ENCODE measurements at places on chromosomes 7 and 10.

GRCh38 chr7:78562191-78562590 is 763.6 kb downstream of the PHTF2 start:
- no peak for DNase-seq

GRCh38 chr10:78656417-78657162 is 412.2 kb upstream of the ZMIZ1 start:
- peak; percentile 53 for DNase-seq

DNA sequence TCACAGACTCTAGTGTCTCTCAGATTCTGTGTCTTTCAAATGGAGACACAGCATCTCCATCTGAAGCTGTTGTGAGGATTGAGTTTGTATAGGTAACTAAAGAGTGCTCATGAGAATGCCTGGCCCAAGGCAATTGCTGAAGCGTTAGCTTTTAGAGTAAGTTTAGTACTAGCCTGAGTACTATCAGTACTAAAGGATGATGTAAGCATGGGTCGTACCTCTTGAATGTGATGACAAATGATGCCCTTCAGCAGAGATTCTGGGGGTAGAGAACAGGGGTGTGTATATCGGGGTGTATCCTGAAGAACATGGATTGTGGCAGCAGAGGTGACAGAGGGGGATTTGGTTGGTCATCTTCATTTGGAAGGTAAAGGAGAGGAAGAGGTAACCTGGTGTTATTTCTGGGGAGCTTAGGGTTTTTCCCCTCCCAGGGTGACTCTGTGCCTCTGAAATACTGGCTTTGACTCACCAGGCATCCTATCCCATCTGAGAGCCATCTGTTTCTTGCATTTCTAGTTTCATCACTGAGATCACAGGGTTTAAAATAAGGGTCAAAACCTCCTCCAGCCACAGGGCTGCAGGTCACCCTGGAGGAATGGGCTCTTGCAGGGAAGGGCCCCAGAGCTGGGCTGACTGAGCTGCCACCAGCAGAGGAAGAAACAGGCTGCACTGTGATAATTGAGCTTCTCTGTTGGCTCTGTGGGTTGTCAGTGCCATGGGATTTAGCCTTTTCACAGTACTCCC is 756.0 kb downstream of the KCNMA1 start:
- DNase-seq, result no peak

DNA sequence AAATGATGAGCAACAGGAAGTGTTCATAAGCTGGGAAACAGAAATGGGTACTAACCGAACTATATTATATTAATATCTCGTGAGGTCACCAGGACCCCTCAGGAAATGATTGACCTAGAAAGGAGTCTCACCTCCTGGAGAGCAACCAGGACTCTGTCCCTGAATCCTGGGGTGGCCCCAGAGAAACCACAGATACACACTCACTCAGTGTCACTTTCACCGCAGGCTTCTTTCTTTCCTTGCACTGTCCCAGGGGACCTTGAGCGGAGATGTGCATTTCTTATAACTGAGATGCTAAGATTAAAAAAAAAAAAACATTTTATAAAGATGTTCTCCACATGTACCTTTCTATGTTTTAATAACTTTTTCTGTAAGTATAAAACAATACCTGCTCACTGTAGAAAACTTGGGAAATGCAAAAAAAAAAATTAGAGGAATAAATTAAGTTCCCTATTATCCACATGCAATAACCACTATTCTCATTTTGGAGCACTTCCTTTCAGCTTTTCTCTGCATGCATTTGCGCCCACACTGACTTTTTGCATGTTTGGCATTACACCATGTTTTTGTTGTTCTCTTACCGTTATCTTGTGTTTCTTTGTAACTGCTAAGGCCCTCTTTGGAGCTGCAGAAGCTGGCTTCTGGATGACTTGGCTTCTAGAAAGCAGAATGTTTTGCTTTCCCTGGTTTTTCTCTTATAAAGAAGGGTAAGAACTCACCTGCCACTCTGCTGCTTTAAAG is 15.0 kb downstream of the NOD1 start:
- no peak for DNase-seq

DNA sequence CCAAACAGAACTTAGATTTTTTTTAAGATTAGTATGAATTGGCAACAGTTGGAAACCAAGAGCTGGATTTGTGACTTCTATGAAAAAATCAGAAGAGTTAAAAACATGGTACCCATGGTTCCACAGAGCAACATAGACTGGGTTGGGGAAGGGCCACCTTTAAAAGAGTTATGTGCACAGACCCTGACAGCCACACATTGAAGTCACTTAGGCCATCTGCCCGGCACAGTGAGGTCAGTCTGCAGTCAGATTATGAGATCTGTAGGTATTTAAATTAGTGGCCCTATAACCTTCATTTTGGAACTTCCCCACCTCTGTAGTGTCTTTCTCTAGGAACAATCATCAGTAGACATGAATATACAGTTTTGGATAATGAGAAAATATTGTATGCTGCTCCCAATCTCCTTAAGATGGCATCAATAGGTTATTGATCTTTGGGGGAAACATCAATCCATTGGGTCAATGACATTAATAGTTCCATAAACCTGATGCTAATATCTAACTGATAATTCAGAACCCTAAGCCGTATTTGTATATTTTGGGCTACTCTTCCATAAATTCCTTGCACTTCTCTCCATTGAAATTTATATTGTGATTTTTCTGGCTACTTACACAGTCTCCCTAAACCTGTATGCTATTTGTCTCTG is 7.0 kb downstream of the ANKRD1 start:
- no peak for DNase-seq

DNA sequence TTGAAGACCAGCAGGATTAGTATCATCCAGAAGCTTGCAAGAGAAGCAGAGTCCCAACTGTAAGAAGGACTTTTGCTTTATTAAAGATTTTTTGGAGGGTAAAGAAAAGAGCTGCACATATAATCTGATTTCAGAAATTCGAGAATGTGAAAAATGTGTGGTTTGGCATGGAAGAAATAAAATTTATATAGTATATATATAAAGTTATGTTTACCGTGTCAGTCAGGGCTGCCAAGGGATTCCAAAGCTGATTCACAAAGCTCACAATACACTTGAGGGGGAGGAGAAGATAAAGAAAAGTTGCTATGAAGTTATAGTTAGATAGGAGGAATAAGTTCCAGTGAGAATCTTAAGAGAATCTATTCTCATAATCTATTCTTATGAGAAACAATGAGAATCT is 231.8 kb upstream of the CACNA2D1 start:
- no peak for DNase-seq

GRCh38 chr10:103295374-103296015 is 18.6 kb downstream of the INA start:
- DNase-seq, result no peak

- no peak for DNase-seq
Measured at GRCh38 chr10:78706256-78706655, 362.5 kb upstream of the ZMIZ1 start.

DNA sequence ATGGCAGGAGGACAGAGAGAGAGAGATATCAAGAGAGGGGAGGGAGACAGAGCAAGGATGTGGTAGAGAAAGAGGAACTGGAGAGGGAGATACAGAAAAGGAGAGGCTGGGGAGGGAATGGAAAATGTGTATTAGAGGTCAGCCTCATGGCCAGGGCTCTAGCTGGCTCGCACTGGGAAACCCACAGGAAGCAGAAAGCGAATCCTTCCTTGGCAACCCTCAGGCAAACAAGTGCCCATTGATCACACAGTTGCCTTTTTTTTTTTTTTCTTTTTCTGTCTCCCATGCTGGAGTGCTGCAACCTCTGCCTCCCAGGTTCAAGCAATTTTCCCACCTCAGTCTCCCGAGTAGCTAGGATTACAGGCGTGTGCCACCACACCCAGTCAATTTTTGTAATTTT is 391.2 kb downstream of the TYW1 start:
- DNase-seq, result no peak

- DNase-seq, result no peak
Measured at GRCh38 chr7:116686812-116687419, 14.9 kb downstream of the MET start.

GRCh38 chr7:27111042-27111750 is 8.7 kb upstream of the HOXA2 start:
- DNase-seq, result no peak

GRCh38 chr10:124033887-124034218 is 59.5 kb downstream of the CHST15 start:
- no peak for DNase-seq

- no peak for DNase-seq
Measured at GRCh38 chr10:8967061-8967460, 912.6 kb downstream of the GATA3 start.

DNA sequence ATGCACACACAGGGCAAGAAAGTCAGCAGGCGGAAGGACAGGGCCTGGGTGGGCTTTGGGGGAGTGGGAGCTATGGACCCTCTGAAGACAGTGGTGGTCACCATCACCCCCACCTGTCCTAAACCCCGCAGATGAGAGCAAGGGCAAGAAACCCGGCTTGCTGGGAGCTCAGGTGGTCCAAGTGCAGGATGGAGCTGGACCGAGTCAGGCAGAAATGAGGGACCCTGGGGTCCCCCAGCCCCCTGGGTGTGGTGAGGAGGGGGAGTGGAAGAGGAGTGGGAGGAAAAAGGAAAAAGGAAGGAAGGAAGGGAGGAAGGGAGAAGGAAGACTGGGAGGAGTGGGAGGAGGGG is 54.8 kb downstream of the MICALL2 start:
- no peak for DNase-seq

DNA sequence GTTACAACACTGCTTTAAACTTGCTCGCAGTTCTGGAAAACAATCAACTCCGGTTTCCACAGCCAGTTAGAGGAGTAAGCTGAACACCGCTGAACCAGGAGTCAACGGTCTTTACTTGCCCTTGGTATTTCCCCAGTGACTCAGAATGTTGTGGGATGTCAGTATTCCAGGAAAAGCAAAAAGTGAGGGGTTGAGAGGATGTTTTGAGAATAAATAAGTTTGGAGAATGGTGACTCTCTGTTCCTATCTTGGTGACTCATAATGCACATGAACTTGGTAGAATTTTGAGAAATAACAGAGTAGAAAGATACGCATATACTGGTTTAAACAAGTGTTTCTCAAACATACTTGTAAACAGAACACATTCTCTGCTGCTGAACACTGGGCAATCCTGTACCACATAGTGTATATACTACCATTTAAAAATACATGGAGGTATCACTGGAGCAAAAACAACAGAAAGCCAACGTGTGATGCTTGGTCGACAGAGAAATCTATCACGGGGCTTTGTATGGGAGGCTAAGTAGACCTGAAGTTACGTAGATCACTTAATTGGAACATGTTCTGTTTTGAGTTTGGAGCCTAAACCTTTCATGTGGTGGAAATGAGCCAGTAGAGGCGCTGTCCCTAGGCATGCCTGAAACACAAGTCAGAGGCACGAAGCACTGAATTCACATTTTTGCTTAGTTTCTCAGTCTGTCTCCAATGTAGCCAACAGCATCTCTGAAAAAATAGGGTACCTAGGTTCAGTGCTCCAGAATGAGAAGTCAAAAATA is 534.3 kb downstream of the PARD3 start:
- no peak for DNase-seq

DNA sequence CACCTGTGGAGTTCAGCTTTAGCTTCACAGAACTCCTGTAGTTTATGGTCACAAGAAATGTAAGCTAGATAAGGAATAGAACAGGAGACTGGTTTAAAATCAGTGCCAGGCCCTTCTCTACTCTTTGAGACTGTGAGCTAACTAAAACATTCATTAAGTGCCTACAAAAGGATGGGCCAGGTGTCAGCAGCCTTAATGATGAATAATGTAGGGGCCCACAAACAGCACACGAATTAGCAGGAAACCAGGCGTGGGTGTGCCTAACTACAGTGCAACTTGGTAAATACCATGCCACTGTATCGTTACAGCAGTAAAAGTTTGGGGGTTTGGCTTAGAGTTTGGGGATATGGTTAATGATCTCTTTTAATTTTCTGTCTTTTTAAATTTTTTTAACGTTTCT is 6.1 kb upstream of the ABLIM1 start:
- no peak for DNase-seq

DNA sequence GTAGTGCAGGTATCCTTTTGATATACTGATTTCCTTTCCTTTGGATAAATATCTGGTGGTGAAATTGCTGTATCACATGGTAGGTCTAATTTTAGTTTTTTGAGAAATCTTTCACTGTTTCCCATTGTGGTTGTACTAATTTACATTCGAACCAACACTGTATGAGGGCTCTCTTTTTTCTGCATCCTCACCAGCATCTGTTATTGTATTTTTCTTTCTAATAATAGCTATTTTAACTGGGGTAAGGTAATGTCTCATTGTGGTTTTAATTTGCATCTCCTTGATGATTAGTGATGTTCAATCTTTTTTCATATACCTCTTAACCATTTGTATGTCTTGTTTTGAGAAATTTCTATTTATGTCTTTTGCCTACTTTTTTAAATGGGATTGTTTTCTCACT is 335.4 kb upstream of the MTPN start:
- no peak for DNase-seq

- no peak for DNase-seq
Measured at GRCh38 chr10:78805176-78805575, 263.6 kb upstream of the ZMIZ1 start.

- DNase-seq, result no peak
Measured at GRCh38 chr10:55629793-55630490, 731.1 kb downstream of the ZWINT start.

DNA sequence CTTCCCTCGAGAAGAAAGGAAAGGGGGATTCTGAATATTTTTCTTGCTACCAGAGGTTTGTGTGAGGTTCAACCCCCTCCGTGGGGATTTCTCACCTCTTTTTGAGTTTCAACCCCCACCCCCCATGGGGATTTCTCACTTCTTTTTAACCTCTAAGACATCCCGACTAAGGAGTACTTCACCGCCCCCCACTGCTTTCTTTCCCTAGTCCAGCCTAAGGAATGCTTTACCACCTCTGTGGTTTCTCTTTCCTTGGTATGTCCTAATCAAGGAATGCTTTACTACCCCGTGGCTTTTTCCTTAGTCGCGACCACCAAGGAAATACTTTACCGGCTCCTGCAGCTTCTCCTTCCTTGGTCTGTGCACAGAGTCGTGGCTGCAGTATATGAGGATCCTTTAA is 149.4 kb downstream of the LYZL1 start:
- no peak for DNase-seq

DNA sequence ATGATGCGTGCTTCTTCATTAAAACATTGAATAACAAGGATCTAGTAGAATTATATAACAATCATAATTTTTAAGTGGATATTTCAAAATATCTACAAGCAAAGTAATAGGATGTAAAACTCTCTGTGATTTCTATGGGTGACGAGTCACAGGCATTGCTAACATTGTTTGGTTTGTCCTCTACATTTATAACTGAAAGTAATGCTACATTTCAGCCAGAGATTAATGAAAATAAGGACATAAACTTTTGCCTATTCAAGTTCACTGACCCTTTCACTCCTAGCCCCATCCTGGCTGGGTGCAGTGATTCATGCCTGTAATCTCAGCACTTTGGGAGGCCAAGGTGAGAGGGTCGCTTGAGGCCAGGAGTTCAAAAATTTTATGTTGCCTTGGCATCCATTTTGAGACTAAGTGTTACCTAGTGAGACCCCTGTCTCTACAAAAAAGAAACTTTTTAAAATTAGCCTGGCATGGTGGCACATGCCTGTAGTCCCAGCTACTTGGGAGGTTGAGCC is 38.4 kb upstream of the HSPA12A start:
- no peak for DNase-seq

DNA sequence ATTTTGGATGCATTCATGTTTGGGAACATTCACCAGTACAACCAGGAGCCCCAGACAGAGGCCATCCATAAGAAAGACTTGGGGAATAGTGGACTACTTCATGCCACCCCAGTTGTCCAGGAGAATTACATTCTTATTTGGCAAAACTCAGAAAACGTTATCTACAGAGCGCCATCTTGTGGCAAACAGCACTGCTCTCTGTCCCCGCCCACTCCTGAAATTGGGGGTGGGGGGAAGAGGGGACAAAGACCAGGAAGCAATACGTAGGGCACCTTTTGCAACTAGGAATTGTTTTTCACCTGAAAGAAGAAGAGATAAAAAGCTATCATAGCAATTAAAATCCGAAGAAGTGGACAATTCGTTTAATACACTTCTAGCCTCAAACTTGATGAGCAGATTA is 134.6 kb upstream of the MGMT start:
- no peak for DNase-seq
